Activated CD4-positive, alpha-beta T cell treated with anti-CD3 and anti-CD28 coated beads, Interleukin-2, amount 10 ng/mL, durations not matched to agents 24 days and 14 days (primary cell): ENCODE measurements at places on chromosomes 12 and 14. TPM values are rescaled to one million over a fixed set of nuclear protein-coding genes. Genes with fewer than 3 reads are reported as not detected.
A peak's percentile ranks its signal among the peaks of the same experiment; 100 is the strongest.

DNA sequence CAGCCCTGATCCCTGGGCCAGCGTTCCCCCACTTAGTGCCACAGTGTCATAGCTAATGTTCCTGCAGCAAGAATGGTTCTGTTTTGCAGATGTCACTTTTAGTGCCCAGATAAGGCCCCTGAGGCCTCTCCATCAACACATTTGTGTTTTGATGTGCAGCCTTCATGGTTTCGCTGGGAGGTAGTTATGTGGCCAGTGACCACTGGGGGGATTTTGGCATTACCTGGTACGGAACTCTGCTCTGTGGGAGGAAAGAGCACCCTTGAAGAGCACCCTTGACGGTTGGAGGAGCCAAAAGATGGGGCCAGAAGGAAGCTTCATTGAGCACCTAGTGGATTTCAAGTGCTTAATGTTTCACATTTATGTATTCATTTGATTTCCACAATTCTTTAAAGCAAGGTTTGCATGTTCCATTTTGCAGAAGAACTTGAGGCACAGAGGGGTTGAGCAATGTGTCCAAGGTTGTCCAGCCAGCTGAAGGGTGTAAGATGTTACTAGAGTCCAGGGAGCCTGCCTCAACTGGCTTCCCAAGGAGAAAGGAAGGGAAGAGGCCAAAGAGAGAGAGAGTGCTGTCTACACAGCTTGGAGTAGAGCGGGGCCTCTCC is 13.0 kb downstream of the SERPINA11 start:
- peaks cover 11% of the 10 kb centered on the region for H3K27me3 ChIP-seq
- H3K4me1 ChIP-seq, result no peaks in the 10 kb centered on the region
- no peak overlapping the region for H3K4me3 ChIP-seq
- DNase-seq, result no peak
- H3K27ac ChIP-seq, result no peak overlapping the region

GRCh38 chr14:86646696-86647690 is 1117.0 kb downstream of the FLRT2 start:
- no peak overlapping the region for H3K4me3 ChIP-seq
- DNase-seq, result no peak

FAM90A1 gene
- 0.14 and 0.31 TPM in 2 replicates for total RNA-seq

DNA sequence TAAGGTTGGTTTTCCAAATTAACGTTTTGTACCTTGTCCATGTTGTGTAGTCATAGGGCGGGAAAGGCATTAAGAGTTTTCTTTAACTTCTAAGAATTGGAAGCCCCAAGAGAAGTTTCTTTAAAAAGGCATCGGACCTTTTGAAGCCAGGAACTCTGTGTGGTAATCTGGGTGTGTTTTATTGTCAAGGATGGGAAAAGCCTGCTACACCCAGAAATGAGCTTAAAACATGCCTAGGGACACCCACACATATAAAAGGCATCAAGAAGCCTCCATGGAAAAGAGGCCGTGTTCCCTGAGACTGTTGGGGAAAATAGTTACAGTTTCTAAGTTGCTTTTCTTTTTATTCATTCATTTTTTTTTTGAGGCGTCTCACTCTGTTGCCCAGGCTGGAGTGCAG is 81.0 kb upstream of the PTHLH start:
- H3K4me3 ChIP-seq, result no peak overlapping the region
- no peak overlapping the region for H3K27ac ChIP-seq
- no peaks in the 10 kb centered on the region for H3K4me1 ChIP-seq
- no peaks in the 10 kb centered on the region for H3K36me3 ChIP-seq

GRCh38 chr14:94682061-94682516 is 69.9 kb downstream of the SERPINA3 start:
- no peaks in the 10 kb centered on the region for H3K27me3 ChIP-seq
- H3K27ac ChIP-seq, result no peak overlapping the region
- no peaks in the 10 kb centered on the region for H3K4me1 ChIP-seq
- H3K36me3 ChIP-seq, result no peaks in the 10 kb centered on the region
- H3K4me3 ChIP-seq, result no peak overlapping the region
- DNase-seq, result no peak

GRCh38 chr14:62694075-62694474 is 351.2 kb downstream of the KCNH5 start:
- H3K27ac ChIP-seq, result no peak overlapping the region
- no peaks in the 10 kb centered on the region for H3K36me3 ChIP-seq
- DNase-seq, result no peak
- H3K4me1 ChIP-seq, result no peaks in the 10 kb centered on the region
- H3K27me3 ChIP-seq, result no peaks in the 10 kb centered on the region

DNA sequence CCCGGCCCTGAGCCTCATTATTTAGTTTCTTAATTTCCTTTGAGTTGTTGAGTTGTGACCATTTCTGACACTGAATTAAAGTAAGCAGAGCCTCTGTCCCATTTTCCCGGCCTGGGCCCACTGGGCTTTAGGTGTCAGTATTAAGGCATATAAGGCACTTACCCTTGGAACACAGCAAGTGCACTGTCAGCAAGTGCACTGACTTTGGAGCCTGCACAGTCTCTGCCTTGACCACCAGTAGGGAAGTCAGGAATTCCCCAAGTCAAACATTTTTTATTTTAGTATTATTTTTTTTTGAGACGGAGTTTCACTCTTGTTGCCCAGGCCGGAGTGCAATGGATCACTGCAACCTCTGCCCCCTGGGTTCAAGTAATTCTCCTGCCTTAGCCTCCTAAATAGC is 56.6 kb downstream of the MAX start:
- peaks cover 42% of the 10 kb centered on the region for H3K36me3 ChIP-seq
- no peak overlapping the region for H3K27ac ChIP-seq
- peaks cover 13% of the 10 kb centered on the region for H3K4me1 ChIP-seq
- H3K27me3 ChIP-seq, result no peaks in the 10 kb centered on the region
- DNase-seq, result no peak

PSME2 gene
- 565 and 584 TPM in 2 replicates for total RNA-seq

- H3K4me1 ChIP-seq, result peaks cover 47% of the 10 kb centered on the region
- peak overlapping the region; percentile 77 for H3K27ac ChIP-seq
- H3K27me3 ChIP-seq, result no peaks in the 10 kb centered on the region
- H3K4me3 ChIP-seq, result no peak overlapping the region
Observed at GRCh38 chr12:57008178-57008577, 1.8 kb upstream of the ZBTB39 start.

DNA sequence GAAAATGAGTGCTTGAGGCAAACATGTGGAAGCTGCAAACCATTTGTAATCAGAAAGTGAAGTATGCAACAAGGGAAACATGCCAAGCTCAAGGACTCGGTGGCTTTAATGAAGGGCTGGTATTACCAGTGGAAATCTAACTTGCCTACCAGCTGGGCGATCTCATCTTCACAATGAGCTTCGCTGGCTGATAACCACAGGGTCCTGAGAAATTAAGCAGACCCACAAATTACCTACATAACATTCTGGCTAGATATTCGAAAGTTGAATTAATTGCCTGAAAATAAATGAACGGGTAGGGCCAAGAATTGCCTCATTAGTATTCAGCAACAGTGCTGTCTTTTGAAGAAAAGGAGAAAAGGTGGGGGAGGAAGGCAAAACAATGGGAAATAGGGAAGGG is 439.4 kb downstream of the PDZRN4 start:
- no peak overlapping the region for H3K27ac ChIP-seq
- H3K4me3 ChIP-seq, result no peak overlapping the region
- H3K27me3 ChIP-seq, result no peaks in the 10 kb centered on the region
- H3K4me1 ChIP-seq, result no peaks in the 10 kb centered on the region

DNA sequence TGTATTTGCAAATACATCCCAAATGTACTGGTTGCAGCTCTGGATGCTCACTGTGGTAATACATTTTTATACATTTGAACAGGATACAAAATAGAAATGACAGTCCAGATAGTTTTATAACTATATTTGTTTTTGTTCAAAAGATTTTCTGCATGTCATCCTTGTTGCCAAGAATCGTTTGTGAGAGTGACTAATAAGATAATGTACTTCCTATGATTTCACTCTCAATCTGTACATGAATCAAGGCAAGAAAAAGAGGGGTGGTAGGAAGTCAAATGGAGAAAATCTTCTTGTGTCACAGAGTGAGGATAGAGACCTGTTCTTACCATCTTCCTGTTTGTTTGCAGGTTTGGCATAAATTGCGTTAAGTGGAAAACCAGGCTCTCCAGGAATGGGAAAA is 13.9 kb downstream of the ARPC3 start:
- H3K27ac ChIP-seq, result no peak overlapping the region
- no peak overlapping the region for H3K4me3 ChIP-seq
- DNase-seq, result no peak
- peaks cover 5% of the 10 kb centered on the region for H3K4me1 ChIP-seq
- H3K27me3 ChIP-seq, result no peaks in the 10 kb centered on the region

- H3K4me1 ChIP-seq, result peaks cover 43% of the 10 kb centered on the region
- no peak overlapping the region for H3K27ac ChIP-seq
- DNase-seq, result no peak
- no peak overlapping the region for H3K4me3 ChIP-seq
Observed at GRCh38 chr14:65213316-65213715, 111.0 kb upstream of the MAX start.

CRIP2 gene
- total RNA-seq, result 0.37 and 0.43 TPM in 2 replicates
